Iris pigment epithelial cell (primary cell): ENCODE measurements at places on chromosomes 11 and 22.

DNA sequence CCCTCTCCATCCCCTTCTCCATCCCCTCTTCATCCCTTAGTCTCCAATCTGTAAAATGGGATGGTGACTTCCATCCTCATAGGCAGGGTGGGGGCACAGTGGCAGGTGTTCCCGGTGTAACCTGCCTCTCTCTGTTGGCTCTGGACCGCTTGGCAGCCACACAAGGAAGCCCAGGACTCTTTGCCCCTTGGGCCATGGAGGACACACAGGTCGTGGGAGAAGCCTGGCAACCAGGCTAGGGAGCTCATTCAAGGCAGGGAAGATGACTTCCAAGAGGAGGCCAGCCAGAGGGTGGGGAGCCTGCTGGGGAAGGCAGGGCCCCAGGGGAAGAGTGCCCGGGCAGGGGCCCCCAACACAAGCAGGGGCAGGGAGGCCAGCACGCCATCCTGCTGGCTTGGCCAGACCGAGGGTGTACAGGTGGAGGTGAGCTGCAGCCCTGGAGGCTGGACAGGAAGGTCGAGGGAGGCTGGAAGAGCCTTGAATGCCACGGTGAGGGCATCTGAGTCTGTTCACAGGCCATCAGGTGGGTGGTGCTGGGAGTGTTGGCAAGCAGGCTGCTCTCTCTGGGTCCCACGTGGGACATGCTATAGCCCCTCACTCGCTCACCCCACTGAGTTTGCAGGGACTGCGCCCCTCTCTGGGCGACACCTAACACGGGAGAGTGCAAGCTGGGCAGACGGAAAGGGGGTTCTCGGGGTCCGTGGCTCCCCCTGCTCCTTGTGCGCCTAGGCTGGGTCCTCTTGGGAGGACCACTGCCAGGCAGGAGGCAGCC is 15.5 kb upstream of the CTSD start:
- DNase-seq: no peak

- no peak for DNase-seq
Measured at GRCh38 chr11:19013181-19013857, 47.2 kb downstream of the MRGPRX2 start.

DNA sequence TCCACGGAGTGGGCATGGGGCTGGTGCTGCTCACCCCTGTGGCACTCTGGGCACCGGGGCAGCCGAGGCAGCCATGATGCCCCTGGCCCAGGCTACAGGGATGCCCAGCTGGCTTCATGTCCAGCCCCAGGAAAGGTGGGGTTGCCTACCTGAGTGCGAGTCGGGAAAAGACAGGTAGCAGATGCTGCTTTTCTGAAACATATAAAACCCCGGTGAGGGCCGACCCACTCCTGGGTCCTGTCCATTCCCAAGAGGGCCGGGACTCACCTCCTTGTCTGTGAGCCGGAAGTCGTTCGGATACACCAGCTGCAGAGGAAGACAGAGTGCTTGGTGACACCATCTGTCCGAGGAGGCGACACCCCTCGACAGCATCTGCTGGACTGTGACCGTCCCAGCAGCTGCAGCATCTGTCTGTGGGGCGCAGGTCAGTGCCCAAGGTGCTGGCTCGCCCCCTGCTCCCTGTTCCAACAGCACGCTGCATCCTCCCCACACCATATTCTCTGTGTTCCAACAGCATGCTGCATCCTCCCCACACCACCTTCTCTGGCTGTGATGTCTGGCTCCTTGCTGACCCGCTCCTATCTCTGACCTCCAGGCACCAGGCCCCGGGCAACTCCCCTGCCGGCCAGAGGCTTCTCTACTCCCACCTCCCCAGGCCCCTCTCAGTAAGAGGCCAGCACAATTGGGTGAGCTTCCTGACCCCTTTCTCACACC is 8.0 kb downstream of the DENND6B start:
- DNase-seq: no peak

DNA sequence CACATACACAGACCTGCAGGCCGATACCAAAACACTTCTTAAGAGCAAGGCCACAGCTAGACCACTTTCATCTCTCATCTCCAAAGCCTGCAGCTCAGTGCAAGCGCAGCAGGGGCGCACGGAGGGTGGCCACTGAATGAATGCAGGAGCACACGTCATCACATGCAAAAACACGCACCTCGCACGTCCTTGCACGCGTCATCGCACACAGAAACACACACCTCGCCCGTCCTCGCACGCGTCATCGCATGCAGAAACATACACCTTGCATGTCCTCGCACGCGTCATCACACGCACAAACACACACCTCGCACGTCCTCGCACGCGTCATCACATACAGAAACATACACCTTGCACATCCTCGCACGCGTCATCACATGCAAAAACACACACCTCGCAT is 17.2 kb downstream of the IGSF9B start:
- DNase-seq: no peak

DNA sequence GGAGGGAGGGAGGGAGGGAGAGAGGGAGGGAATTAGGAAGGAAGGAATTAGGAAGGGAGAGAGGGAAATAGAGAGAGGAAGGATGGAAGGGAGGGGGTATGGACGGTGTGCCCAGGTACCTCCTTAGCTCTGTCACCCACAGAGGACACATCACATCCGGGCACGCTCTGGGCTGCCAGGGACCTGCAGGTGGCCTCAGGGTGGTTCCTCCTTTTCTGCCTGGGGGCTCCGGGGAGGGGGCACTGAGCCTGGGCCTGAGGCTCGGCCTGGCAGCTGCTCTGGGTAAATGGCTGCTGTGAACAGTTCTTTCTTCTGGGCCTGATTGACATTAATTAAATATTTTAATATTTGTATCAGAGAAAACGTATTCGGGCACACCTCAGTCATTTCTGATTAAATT is 733.5 kb downstream of the BRD1 start:
- no peak for DNase-seq

DNA sequence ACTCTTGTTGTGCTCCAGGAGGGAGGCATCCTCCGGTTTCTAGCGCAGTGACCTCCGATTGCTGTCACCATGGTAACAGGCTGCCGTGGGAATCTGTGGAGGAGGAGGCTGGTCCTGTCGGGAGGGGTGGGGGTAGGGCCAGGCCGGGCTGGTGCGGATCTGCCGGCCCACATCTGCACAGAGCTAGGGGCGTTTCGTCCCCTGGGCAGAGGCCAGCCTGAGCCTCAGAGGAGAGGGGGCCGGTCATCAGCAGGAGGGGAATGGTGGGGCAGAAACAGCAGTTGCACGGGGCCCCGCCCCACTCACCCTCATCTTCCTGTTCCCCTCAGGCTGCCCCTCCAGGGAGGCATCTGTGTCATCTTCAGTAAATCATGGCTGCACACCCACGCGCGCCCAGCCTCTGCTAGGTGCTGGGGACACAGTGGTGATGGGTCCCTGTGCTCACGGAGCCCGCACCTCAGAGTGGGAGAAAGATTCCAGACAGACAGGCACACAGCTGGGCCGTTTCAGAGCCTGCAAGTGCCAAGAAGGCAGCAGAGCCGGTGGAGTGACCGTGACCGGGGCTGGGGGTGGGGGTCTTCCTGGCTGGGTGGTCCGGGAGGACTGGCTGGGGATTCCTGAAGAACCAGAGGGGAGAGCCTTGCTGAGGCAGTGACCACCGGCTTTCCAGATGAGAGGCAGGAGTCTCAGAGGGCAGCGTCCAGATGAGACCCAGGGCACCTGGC is 120.5 kb downstream of the CACNA1I start:
- DNase-seq: peak; percentile 3

DNA sequence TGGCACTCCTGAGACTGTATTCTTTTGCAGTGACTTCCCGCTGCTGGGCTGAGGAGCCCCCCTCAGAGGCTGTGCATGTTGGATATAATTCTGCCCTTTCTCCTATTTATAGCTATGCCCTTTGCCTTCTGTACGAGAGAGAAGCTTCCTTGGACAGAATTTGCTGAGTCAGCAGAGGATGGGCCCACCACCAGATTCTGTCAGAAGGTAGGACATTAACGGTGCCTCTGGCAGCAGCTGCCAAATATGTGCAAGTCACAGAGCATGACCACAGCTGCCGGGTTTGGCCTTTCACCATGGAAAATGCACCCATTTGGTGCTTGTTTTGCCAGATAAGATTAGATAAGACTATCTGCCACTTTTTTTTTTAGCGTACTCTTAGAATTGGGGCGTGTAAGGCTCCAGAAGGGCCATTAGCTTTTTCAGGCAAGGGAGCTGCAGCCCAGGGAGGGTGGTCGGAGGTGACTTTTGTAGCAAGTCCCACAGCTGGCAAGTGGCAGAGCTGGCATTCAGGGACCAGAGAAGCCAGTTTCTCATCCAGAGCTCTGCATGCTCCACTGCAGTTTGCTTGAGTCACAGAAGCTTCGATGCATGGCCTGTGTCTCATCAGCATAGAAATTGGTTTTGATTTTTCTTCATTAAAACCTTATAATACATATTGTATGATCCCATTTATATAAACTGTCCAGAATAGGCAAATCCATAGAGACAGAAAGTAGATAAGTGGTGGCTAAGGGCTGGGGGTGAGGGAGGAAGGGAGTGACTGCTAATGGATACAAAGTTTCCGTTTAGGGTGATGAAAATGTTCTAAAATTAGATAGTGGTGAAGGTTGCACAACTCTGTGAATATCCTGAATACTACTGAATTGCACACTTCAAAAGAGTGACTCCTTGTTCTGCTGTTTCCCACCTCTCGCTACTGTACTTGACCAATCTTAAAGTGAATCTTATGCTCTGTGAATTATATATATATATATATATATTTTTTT is 15.8 kb downstream of the UPB1 start:
- peak; percentile 79 for DNase-seq
